Stimulated activated CD4-positive, alpha-beta T cell treated with anti-CD3 and anti-CD28 coated beads, Interleukin-12 subunit alpha, Interleukin-12 subunit beta, amount 100 ng/mL, for 48 hours (primary cell): ENCODE measurements at places on chromosomes 1 and 21.

DNA sequence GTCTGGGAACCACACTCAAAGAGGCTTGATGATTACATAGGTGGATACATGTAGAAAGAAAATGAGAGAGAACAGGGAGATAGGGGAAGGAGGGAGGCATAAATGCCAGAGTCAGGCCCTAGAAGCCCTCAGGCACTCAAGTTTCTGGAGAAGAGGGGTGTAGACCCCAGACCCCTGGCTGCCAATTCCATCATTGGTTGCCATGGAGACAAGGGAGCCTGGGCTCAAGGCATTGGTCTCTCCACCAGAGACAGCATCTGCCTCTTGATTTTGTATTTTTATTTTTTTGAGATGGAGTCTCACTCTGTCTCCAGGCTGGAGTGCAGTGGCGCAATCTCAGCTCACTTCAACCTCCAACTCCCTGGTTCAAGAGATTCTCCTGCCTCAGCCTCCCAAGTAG lies 114.3 kb upstream of the GRIK3 start:
- DNase-seq: no peak

- DNase-seq: no peak
Observed at GRCh38 chr1:10940451-10940804, 72.0 kb upstream of the TARDBP start.

DNA sequence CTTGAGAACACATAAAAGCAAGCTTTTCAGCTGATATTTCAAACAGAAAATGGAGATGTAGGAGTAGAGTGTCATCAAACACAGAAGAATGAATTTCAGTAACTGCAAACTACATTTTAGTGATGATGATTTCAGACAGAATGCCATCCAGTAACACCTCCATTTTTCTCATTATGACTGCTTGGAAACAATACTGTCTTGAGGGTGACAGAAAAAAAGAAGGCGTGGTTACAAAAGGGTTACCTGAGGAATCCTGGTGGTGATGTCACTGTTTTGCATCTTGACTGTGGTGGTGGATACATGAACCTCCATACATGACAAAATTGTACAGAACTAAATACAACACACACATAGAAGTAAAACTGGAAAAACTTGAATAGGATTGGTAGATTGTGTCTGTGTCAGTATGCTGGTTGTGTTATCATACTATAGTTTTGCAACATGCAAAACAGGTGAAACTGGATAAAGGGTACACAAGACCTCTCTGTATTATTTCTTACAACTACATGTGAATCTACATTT lies 375.9 kb downstream of the PTBP2 start:
- no peak for DNase-seq

DNA sequence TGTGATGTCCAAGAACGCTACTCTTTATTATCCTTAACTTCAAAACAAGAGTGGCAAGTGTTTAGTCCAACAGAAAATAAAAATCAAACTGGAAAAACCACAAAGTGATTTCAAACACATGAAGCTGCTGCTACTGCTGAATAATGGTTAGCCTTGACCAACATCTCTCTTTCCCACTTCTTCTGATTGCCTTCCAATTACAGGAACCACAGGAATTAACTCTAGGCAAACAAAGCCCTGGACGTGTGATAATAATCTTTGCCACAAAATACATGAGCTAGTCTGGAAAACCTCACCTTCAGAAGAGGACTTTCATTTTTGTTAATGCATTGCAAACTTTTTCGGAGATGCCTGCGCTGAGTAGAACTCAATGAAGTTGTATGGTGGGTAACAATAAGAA lies 48.6 kb upstream of the COL11A1 start:
- DNase-seq: no peak

DNA sequence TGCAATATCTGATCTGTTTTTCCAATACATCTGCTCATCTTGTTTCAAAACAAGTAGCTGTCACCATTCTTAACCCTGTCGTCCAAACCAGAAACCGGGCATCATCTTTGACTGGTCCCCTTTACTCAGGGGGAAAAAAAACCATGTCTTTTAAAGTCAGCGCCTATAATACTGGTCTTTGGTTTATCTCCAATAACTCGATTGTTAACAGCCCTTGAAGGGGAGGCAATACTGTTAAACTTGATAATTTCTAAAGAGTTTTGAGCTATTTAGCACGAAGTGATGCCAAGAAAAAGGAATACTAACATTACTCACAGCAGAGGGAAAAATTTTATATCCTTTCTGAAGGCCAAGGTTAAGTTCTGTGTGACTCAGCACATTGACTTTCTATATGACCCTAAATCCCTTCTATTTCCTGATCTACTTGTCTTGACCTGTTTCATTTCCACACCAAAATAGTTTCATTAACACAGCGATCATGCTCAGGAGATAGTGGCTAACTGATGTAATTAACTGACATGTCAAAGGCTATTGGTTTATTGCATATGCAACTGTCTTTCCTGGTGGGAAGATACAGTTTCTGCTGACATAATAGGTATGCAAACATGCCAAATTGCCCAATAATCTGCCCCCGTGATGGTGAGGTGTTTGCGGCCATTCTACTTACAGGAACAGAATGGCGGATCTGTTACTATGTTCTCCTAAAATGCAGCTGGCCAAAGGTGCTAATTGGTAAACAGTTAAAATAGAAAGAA lies 59.1 kb downstream of the NFIA start:
- DNase-seq: no peak

- DNase-seq: no peak
Observed at GRCh38 chr1:243267471-243267880, 11.6 kb downstream of the SDCCAG8 start.

DNA sequence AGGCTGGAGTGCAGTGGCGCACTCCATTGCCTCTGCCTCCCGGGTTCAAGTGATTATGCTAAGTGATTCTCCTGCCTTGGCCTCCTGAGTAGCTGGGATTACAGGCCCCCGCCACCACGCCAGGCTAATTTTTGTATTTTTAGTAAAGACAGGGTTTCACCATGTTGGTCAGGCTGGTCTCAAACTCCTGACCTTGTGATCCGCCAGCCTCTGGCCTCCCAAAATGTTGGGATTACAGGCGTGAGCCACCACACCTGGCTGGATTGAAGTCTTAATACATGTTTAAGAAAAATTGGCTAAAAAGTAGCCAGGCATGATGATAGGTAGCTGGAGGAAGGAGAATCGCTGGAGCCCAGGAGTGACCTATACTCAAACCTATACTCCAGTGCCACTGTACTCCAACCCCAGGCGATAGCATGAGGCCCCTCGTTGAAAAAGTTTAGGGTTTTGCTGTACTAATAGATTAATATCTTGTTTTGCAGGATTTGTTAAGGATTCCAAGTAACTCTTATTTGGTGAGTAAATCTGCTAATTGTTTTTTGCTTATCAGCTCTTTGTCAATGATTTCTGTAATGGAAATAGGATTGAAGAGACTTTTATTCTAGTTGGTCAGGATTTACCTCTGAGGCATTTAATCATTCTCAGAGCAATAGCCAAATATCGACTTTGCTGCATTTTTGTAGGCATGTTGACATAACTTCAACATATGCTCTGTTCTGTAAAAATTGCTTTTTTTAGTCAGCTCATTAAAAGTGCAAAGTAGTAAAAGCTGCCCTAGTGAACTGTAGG lies 2.0 kb downstream of the RCC1 start:
- peak; percentile 32 for DNase-seq

GRCh38 chr1:237341391-237341790 lies 299.4 kb downstream of the RYR2 start:
- no peak for DNase-seq

DNA sequence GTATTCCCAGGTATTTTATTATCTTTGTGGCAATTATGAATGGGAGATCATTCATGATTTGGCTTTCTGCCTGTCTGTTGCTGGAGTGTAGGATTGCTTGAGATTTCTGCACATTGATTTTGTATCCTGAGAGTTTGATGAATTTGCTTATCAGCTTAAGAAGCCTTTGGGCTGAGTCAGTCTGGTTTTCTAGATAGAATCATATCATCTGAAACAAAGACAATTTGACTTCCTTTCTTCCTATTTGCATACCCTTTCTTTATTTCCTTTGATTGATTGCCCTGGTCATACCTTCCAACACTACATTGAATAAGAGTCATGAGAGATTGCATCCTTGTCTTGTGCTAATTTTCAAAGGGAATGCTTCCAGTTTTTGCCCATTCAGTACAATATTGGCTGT lies 8.0 kb downstream of the OR2L3 start:
- DNase-seq: no peak

- DNase-seq: no peak
Observed at GRCh38 chr1:53869454-53870117, 20.0 kb downstream of the YIPF1 start.

DNA sequence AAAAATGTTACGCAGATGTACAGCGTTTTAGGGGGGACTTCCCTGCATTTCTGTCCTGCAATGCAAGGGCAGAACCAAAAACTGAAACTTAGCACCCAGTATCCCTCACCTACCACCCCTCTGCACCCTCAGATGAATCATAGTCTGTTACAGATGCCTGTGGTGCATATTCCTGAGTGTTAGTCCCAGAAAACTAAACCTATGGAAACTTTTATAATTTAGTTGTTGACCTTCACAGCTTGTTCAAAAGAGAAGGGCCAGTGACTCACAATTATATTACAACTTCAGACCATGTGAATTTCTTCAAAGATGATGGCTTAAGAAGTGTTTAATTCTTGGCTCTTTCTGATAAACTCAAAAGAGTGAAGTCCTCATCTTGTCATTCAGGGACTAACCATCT lies 5.8 kb downstream of the PTGER3 start:
- DNase-seq: no peak

DNA sequence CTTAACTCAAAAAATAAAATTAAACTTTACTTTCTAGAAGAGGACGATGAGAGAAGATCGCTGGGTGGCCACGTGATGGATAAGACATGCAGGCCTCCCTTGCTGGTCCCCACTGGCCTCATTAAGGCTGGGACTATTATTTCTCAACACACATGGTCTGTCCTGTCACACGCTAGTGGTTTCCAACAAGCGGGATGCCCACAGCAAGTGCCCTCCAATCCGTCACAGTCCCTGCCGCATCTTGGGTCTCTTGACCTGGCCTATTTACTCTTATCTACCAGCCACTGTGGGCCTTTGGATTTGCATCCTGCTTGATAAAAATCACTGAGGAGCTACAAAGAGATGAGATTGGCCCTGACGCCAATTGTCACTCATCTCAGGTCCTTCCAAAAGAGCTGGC lies 30.0 kb downstream of the CAPZB start:
- no peak for DNase-seq

DNA sequence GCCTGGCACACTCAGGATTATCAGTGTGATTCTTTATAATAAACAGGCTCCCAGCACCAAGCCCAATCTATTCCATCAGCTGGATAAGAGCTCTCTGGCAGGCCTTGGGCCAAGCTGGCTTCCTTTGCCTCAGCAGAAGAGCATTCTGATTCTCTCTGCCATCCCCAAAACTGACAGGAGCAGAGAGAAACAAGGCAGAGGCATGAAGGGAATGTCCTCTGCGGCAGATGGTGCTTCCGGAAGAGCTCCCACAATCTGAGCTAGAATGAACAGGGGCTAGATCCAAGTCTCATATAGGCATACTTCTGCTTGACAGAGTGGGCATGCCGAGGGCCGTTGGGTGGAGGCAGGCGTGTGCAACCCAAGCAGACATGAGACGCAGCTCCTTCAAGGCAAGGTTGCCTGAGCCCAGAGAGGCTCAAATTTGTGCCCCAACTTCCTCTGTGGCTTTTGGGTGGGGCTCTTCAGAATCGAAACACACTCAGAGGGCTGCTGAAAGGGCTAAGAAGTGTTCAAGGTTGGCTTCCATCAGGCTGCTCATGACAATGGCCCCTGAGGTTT lies 4.0 kb downstream of the CAPN2 start:
- DNase-seq: no peak

GRCh38 chr1:170520601-170521000 lies 11.4 kb upstream of the GORAB start:
- no peak for DNase-seq

DNA sequence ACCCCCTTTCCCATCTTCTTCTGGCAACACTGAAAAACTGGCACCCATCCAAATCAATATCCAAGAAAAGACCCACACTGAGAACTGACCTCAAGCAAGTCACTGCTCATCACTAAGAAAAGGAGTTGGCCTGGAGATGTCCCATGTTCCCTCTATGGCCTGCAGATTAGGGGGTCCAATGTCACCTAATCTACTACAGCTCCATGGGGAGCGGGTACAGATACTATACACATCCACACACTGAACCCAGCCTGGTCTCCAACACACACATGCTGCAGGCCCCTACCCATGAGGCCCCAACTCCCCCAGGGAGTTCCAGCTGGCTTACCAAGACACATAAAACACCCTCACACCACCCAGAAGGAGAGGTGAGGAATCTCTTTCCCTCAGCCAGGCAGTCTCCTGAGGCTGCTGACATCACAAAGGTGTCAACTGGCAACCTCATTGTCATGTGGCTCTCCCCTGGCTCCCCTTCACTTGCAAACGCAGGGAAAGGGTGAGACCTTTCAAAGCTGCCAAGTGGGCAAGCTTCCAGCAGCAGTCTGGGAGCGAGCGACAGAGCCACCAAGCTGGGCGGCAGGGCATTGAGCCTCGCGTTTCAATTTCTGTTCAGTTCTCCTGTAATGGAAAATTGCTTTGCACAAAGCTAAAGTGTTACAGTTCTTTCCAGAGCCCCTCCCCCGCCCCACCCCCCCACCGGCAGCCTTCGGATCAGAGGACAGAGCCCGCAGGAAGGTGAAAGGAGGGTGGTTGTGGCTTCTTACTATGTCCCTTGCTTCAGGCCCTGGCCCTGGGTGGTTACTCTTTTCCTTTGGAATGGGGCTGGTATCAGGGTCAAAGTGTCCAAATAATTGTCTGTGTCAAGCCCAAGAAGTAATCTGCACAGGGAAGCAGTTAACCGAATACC lies at the start of gene LRRC52:
Gene LRRC52 (plus strand): TSS at position 469 of the 907 bp plus-strand sequence. CDS start 297 bp downstream, at position 766.
- no peak for DNase-seq

GRCh38 chr1:156813750-156814570 lies 2.7 kb downstream of the SH2D2A start:
- peak; percentile 67 for DNase-seq

GRCh38 chr1:23242414-23242813 lies 25.1 kb upstream of the HTR1D start:
- DNase-seq: no peak

DNA sequence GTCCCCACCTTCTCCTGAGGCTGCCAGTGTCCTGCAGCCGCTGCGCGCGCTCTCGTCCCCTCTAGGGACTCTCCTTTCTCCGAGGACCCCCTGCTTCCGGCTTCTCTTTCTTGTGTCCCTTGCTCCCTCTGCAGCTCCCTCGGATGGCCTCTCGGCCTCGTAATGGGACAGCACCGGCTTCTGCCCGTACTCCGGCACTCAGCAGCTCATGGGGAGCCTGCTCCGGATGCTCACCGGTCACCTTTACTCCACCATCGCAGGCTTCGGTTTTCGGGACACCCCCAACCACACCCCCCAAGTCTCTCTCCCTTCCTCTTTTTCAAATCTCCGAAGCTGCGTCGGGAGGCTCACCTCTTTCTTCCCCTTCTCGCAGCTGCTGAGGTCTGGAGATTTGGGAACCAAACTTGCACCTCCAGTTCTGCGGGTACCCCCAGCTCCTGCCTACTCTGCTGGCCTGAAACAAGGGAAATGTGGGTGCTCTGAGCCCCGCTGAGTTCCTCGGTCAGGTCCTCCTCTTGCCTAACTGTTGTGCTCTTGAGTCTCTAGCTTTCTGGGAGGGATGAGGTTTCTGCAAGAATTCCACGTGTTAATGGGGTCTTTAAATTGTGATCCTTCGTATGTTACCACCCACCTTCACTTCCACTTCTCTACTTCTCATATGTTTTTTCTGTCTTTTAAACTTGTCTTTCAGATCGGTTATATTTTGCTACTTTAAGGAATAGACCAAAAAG lies 930 bp downstream of the CDC14A start:
- DNase-seq: no peak

- no peak for DNase-seq
Observed at GRCh38 chr1:172900376-172900997, 150.3 kb downstream of the TNFSF18 start.

GRCh38 chr1:159935719-159936272 lies 9.6 kb downstream of the IGSF9 start:
- no peak for DNase-seq
